Ovary (tissue), 10 donors: ENCODE measurements at places on chromosomes 1 and 21.

DNA sequence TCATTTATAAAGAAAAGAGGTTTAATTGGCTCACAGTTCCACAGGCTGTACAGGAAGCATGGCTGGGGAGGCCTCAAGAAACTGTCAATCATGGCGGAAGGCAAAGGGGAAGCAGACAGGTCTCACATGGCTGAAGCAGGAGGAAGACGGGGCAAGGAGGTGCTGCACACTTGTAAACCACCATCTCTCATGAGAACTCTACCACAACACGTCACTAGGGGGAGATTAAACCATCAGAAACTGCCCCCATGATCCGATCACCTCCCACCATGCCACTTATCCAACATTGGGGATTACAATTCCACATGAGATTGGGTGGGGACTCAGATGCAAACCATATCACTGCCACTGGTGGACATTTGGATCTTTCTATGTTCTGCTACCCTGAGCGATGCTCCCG is 351.4 kb downstream of the NPHP4 start:
- no peak for DNase-seq

DNA sequence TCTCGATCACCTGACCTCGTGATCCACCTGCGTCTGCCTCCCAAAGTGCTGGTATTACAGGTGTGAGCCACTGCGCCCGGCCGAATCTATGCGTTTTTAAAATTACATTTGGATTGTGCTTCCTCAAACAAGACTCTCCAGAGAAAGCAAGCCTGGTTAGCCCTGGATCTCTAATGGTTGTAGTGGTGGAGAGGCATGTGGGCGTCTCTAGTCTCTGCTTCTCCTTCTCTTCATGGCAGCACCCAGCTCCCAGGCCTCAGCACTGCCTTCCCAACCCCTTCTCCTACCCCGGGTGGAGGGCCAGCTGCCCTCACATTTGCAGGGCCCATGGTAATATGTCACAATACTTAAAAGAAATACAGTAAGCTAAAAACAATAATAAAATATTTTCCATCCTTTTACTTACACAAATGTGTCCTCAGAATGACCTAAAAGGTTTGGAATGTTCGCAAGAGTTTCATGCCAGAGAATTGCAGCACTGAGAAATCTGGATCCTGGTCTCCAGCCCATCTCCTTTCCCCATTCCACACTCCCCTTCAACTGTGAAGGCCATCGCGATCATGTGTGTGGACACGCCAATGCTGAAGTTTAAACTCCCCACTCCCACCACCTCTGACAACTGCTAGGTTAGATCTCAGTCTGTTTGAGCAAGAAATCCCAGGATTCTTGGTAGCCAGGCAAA is 7.0 kb downstream of the OR14I1 start:
- no peak for DNase-seq

DNA sequence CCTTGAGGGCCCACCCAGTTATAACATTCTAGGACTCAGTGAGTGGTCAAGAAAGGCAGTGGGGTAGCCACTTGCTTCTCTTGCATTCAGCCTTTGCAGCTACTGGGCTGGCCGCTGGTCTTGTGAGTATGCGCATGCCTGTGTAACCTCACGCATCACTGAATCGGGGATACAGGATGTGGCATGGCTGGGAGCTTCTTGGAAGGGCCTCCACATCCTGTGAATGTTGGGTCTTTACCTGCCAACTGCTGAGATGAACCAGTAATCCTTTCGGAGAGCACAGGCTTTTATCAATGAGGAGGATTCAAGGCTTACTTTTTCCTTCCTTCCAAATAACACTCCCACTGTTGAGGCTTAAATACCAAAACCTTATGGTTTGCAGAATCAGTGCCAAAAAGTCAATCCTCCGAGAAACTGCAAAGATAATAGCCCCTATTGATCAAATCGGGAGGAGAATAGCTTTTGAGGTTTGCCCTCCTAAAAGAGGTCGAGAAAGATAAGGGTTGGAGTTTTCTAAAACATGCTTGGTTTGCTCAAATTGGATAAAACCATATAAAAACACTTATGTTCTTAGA is 198.9 kb upstream of the UBE2U start:
- DNase-seq = peak; percentile 16

DNA sequence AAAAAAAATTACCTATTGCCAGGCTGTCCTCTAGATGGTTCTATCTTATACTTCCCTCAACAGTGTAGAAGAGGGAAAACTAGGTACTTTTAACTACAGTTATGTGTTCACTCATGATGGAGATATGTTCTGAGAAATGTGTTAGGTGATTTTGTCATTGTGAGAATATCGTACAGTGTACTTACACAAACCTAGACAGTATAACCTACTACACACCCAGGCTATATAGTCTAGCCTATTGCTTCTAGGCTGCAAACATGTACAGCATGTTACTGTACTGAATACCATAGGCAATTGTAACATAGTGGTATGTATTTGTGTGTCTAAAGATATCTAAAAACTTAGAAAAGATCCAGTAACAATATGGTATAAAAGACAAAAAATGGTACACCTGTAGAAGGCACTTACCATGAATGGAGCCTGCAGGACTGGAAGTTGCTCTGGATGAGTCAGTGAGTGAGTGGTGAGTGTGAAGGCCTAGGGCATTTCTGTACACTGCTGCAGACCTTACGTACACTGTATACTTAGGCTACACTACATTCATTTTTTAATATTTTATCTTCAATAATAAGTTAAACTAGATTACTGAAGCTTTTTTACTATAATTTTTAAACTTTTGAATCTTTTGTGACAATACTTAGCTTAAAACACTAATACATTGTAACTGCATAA is 13.2 kb downstream of the MGST3 start:
- DNase-seq = no peak

GRCh38 chr1:35285771-35286606 is 17.5 kb downstream of the ZMYM4 start:
- DNase-seq = no peak

- DNase-seq = no peak
Observed at GRCh38 chr1:47569681-47570470, 132.0 kb downstream of the FOXD2 start.

GRCh38 chr1:228378873-228379460 is 27.7 kb downstream of the TRIM11 start:
- peak; percentile 50 for DNase-seq

- no peak for DNase-seq
Observed at GRCh38 chr1:53500204-53501064, 41.2 kb downstream of the DMRTB1 start.

DNA sequence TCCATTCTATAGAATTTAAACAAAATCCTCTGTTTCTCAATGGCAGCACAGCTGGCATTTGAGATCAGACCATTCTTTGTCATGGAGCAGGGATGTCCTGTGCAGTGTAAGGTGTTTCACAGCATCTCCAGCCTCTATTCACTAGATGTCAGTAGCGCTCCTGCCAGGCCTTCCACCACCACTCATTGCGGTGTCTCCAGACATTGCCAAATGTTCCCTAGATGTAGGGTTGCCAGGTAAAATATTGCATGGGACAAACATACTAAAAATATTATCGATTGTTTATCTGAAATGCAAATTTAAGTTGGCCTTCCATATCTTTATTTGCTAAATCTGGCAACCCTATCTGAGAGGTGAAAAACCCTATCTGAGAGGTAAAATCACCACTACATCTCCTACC is 11.7 kb downstream of the ITLN2 start:
- DNase-seq = no peak

DNA sequence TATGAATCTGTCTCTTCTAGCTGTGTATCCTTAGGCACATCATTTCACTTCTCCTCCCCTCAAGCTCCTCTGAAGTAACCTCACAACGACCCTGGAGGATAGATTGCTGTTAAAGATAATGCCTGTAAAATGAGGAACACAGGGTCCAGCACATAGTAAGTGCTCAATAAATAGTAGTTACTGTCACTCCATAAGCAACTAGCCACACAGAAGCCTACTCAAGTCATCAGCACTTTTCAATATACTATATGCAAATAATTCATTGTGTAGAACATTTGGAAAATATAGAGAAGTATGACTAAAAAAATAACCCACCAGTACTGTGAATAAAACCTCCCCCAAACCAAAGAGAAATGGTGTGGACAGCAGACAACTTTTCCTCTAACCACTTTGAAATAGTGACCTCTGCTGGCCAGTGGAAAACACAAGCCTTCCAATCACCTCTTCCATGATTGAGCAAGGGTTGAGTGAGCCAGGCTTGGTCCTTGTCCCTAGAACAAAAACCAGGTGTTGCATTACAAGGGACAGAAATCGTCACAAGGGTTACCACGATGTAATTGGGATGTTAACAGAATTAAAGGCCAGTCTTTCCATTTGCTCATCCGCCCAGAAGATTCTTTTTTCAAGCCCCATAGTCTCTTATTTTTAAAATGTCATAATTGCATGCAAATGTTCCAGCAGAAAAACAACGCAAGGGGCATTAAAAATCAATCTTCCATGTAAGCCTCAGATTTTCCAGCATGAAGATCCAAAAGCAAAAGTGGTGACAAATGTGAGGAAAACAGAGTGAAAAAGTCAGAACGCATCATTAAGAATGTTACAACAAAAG is 15.7 kb upstream of the GLIS1 start:
- no peak for DNase-seq

GRCh38 chr1:2312515-2313301 is 78.6 kb downstream of the MORN1 start:
- DNase-seq = peak; percentile 78

GRCh38 chr1:7268983-7269382 is 483.7 kb downstream of the CAMTA1 start:
- no peak for DNase-seq

- DNase-seq = no peak
Observed at GRCh38 chr1:86289161-86289560, 107.0 kb downstream of the ODF2L start.

DNA sequence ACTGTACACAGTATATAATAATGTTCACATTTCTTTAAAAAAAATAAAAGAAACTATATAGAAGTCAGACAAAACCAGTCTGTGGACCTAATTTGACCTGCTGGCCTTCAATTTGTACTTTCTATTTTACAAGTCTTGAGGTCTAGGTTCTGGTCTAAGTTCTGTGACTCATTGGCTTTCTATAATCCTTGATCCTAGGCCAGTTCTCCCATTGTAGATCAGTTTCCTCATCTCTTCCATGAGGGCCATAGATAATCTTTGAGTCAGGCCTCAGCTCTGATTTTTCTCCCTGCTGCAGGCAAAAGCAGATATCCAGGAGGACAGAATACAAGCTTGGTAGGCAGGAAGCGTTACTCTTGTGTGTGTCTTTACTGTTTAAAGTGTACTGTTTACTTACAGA is 603.7 kb upstream of the CAMK1G start:
- DNase-seq = no peak

GRCh38 chr1:206455289-206455665 is 15.0 kb upstream of the IKBKE start:
- no peak for DNase-seq

- peak; percentile 72 for DNase-seq
Observed at GRCh38 chr1:27402349-27402754, 9.9 kb downstream of the GPR3 start.

- DNase-seq = no peak
Observed at GRCh38 chr1:33895396-33895795, 31.5 kb downstream of the HMGB4 start.

DNA sequence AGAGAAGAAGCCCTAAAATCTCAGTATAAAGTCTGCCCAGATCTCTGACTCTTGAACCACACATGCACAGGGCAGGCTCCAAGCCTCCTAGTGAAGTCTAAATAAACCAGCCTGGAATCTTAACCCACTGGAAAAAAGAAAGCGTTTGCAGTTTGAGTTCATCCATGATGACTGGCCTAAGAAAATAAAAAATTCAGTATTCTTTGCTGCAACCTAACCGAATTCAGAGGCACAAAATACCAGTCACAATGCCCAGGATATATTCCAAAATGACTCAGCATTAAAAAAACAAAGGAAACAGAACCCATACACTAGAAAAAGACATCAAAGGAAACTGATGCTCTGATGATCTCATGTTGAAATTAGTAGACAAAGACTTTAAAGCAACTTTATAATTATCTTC is 269.2 kb downstream of the SDCCAG8 start:
- DNase-seq = no peak

- DNase-seq = no peak
Observed at GRCh38 chr21:45209046-45209445, 78.6 kb downstream of the POFUT2 start.

GRCh38 chr1:25556791-25557476 is 13.5 kb downstream of the LDLRAP1 start:
- DNase-seq = no peak

DNA sequence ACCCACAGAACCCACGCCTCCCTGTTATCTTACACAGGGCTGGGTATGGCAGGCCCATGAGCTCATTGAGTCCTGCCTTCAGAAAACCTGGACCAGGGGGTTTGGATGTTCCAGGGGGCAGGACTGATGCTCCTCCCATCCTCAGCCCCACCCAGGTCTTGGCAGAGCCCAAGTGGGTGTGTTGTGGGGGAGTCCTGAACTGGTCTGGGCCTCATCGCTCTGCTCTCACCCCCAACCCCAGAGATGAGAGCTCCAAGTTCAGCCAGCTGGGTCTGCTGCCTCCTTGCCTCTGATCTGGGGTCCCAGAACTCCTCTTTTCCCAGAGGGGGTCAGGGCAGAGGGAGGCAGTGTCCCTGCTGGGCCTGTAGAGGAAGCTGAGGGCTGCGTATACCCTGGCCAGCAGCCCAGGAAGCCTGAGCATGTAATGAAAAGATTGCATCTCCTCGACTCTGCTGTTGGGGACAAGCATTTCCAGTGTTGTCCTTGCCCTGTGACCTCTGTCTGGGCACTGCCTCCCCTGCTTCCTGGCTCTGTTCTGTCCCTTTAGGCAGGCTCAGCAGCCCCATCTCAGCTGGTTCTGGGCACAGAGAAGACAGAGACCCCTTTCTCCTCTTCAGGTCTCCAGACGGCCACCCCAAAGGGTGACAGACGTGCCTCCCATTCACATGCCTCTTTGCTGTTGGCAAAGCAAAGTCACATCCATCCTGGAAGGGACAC is 54.7 kb upstream of the EPS8L3 start:
- DNase-seq = no peak

GRCh38 chr1:58392083-58392482 is 154.4 kb downstream of the OMA1 start:
- DNase-seq = no peak

- DNase-seq = peak; percentile 60
Observed at GRCh38 chr1:171256940-171257606, 8.8 kb downstream of the FMO1 start.

DNA sequence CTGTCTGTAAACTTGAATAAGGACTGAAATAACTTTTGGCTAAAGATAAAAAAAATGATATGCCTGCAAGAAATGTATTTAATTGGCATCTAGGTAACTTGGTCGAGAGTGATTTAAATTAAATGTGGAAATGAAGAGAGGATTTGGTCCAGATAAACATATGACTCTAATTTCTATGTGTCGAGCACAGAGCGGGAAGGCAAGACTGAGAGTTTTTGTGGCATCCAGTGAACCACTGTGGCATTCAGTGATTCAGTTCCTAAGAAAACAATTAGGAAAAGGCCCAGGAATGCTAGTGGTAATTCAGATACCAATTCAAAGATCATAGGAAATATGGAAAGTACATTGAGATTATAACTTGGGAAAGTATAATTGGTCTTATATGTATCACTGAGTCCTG is 39.6 kb downstream of the PDE4B start:
- DNase-seq = no peak

GRCh38 chr1:165376041-165376810 is 19.7 kb upstream of the LMX1A start:
- peak; percentile 88 for DNase-seq

- DNase-seq = no peak
Observed at GRCh38 chr1:30190511-30191153, 532.8 kb downstream of the MATN1 start.
